Activated CD8-positive, alpha-beta memory T cell treated with anti-CD3 and anti-CD28 coated beads, Interleukin-2, amount 50 U/mL, for 4 hours (primary cell): ENCODE measurements at places on chromosomes 11 and 22.

DNA sequence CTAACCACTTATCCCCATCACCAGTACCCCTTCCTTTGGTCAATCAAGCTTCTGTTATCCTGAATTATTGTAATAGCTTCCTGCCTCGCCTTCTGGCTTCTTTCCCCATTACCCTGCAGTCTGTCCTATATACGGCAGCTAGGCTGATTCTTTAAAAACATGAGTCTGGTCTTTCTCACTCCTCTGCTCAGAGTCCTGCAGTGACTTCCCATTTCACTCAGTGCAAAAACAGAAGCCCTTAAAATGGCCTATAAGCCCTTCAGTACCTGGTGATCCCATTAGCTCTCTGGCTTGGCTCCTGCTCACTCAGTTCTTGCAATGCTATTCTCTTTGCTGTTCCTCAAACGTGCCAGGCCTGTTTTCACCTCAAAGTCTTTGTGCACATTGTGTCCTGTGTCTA lies 58.4 kb downstream of the JRKL start:
- DNase-seq: no peak

GRCh38 chr11:133525976-133526375 lies 6.3 kb downstream of the OPCML start:
- no peak for DNase-seq

DNA sequence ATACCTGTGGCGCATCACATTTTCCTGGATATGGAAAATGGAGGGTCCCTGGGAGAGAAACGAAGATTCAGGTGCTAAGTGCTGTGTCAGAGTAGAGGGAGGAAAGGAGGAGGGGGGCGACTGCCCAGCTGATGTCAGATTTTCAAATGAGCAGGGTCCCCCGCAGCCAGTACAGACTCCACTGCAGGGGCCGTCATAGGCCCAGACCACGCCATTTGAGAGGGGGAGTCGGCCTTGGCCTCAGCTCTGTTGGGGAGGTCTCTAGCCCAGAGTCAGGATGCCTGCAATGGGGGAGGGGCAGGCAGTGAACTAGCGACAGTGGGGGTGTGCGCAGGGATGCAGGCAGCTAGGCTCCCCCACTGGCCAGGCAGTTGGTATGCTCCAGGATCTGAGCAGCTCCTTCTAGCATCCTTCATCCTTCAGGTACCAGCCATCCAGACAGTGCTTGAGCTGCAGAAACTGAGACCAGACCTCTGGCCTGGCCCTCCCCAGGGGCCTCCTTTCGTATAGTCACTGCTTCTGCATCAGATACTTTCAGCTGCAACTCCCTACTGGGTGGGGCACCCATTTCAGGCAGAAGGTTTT lies at the start of the genes BSCL2 and GNG3:
Gene BSCL2 (minus strand): TSS at position 148 of the 585 bp plus-strand sequence. CDS start 229 bp downstream, outside the sequence.
Gene GNG3 (plus strand): TSS at position 400 of the 585 bp plus-strand sequence. CDS start 620 bp downstream, outside the sequence.
- DNase-seq: no peak

- DNase-seq: no peak
Measured at GRCh38 chr22:45036154-45036553, 26.3 kb upstream of the PHF21B start.
